Thymus (tissue), 14 donors: ENCODE measurements at places on chromosomes 4 and X. TPM values are rescaled to one million over a fixed set of nuclear protein-coding genes. Genes with fewer than 3 reads are reported as not detected.

The PLP1 gene
- 9.6 TPM for total RNA-seq

The ARSJ gene
- total RNA-seq, result 3.1 TPM

The CPE gene
- total RNA-seq, result 52.3 TPM

The TEX13C gene
- total RNA-seq, result not detected

The PNMA5 gene
- not detected for total RNA-seq

The RTL3 gene
- 0.09 TPM for total RNA-seq

GRCh38 chr4:16772366-16772850 lies 126.0 kb downstream of the LDB2 start:
- H3K36me3 ChIP-seq, result no peaks in the 10 kb centered on the region
- DNase-seq, result no peak
- no peak overlapping the region for H3K4me3 ChIP-seq
- no peak overlapping the region for H3K27ac ChIP-seq
- no peaks in the 10 kb centered on the region for H3K27me3 ChIP-seq

- peaks cover 18% of the 10 kb centered on the region for H3K4me1 ChIP-seq
- H3K27ac ChIP-seq, result no peak overlapping the region
- peaks cover 54% of the 10 kb centered on the region for H3K27me3 ChIP-seq
Observed at GRCh38 chr4:183906739-183907651, 1.9 kb downstream of the STOX2 start.

GRCh38 chr4:107467461-107467860 lies 252.6 kb downstream of the PAPSS1 start:
- H3K27me3 ChIP-seq, result no peaks in the 10 kb centered on the region
- H3K4me3 ChIP-seq, result no peak overlapping the region
- no peak for DNase-seq
- no peak overlapping the region for H3K27ac ChIP-seq
- H3K36me3 ChIP-seq, result no peaks in the 10 kb centered on the region

DNA sequence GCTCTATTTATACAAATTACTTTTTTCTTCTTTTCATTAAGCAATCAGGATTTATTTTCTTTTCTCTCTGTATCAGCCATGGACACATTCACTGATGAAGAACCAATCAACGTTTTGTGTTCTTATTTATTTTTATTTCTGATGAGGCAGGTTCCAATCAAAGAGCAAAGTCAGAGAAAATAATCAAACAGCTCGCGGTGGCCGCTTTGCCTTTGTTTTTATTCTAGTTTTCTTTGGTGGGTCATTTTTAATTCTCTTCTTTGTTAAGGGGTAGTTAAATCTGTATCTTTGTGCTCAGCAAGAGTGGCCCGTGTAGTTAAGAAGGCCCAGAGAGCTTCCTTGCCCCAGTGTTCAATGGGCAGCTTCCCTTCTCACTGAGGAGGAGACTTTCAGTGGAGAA lies 71.4 kb downstream of the FBXO8 start:
- DNase-seq, result no peak
- H3K36me3 ChIP-seq, result no peaks in the 10 kb centered on the region
- H3K27ac ChIP-seq, result no peak overlapping the region
- H3K27me3 ChIP-seq, result peaks cover 87% of the 10 kb centered on the region

DNA sequence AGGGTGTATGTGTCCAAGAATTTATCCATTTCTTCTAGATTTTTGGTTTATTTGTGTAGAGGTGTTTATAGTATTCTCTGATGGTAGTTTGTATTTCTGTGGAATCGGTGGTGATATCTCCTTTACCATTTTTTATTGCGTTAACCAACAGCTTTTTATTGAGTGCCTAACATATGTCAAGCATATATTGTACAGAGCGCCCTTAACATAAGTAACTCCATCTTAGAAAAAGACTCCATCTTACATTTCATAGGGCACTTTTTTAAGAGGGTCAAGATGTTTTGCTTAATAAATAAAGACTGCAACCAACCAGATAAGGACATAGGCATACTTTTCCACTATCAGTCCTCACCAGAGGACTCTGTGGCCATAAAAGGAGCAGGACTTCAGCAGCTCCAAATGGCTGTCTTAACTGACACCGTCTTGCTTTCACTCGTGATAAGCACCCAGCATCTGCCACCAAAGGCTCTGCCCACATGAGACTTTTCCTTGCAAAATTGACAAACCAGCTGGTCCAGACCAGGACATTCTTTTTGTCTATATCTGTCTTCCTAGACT lies 75.0 kb downstream of the HS6ST2 start:
- DNase-seq, result no peak
- H3K4me1 ChIP-seq, result no peaks in the 10 kb centered on the region
- H3K27ac ChIP-seq, result no peak overlapping the region
- H3K36me3 ChIP-seq, result no peaks in the 10 kb centered on the region
- no peak overlapping the region for H3K4me3 ChIP-seq

- DNase-seq, result no peak
- H3K4me3 ChIP-seq, result no peak overlapping the region
- no peaks in the 10 kb centered on the region for H3K27me3 ChIP-seq
- no peak overlapping the region for H3K27ac ChIP-seq
Observed at GRCh38 chr4:123083646-123084045, 161.2 kb upstream of the NUDT6 start.

- H3K36me3 ChIP-seq, result no peaks in the 10 kb centered on the region
- no peak overlapping the region for H3K4me3 ChIP-seq
- no peak overlapping the region for H3K27ac ChIP-seq
- H3K27me3 ChIP-seq, result no peaks in the 10 kb centered on the region
Observed at GRCh38 chr4:68396756-68397155, 46.9 kb upstream of the YTHDC1 start.

GRCh38 chrX:21559417-21559816 lies 98.7 kb downstream of the KLHL34 start:
- no peak overlapping the region for H3K4me3 ChIP-seq
- no peaks in the 10 kb centered on the region for H3K27me3 ChIP-seq
- no peaks in the 10 kb centered on the region for H3K4me1 ChIP-seq
- H3K27ac ChIP-seq, result no peak overlapping the region
- no peaks in the 10 kb centered on the region for H3K36me3 ChIP-seq

- H3K27ac ChIP-seq, result no peak overlapping the region
- no peak overlapping the region for H3K4me3 ChIP-seq
- no peaks in the 10 kb centered on the region for H3K4me1 ChIP-seq
- H3K36me3 ChIP-seq, result no peaks in the 10 kb centered on the region
- no peaks in the 10 kb centered on the region for H3K27me3 ChIP-seq
Observed at GRCh38 chr4:60016971-60017370, 1183.2 kb upstream of the ADGRL3 start.

DNA sequence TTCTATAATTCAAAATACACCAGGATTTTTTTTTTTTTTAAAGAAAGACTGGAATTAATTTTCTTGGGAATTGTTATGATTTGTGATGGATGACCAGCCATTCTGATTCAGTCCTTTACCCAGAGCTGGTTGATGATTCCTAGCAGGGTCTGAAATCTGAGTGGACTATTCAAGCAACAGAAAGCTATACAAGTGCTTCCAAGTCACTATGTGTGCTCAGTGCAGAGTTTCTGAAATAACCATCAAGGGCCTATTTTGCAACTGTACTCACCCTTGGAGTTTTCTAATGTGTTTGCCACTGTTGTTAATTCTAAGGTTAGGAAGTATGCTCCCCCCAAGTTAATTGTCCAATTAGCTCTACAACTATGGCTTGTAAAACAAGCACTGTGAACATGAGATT lies 137.7 kb upstream of the RAPGEF2 start:
- H3K27ac ChIP-seq, result no peak overlapping the region
- H3K27me3 ChIP-seq, result no peaks in the 10 kb centered on the region
- H3K4me1 ChIP-seq, result no peaks in the 10 kb centered on the region
- H3K36me3 ChIP-seq, result no peaks in the 10 kb centered on the region
